ENCODE measurements at places on chromosomes 2 and 18.

GRCh38 chr2:144937910-144938709 is 418.2 kb upstream of the ZEB2 start:
- peak; percentile 2 for DNase-seq

DNA sequence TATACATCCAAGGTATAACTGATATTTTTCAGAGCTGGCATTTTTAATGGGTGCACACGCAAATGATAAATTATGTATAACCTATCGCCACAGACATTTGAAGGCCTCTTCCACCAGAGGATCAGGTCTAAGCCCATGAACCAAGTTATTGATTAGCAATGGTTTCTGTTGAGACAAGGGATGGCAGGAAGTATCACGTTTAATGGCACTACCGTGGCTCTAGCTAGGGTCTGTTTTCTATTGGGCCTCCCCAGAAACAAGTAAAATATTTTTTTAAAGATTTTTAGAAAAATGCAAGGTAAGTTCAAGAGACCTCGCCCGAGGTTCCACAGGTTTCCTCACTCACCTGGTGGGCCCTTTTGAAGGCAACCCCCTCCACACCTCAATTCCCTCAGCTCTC is 667 bp downstream of the GFPT1 start:
- peak; percentile 9 for DNase-seq

DNA sequence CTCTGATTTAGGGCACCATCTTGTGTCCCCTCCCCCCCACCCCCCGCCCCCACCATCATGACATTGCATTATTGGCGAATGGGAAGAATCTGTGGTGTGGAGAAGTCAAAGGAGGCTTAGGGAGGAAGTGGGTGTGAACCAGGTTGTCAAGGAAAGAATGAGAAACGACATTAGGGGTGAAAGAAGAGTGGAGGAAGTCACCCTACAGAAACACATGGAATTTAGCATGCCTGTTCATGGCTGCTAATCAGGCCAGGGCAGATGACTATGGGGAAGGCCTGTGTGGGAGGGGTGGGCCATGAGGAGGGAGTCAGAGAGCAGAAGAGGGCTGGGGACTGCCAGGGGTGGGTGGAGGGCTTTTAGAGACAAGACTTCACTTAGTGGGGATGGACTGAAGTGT is 81.6 kb downstream of the AOX1 start:
- no peak for DNase-seq

GRCh38 chr2:145206496-145207281 is 686.8 kb upstream of the ZEB2 start:
- no peak for DNase-seq

GRCh38 chr2:237896507-237896892 is 37.1 kb downstream of the RAMP1 start:
- DNase-seq, result no peak

- DNase-seq, result no peak
Measured at GRCh38 chr18:72637299-72637698, 93.2 kb upstream of the CBLN2 start.

DNA sequence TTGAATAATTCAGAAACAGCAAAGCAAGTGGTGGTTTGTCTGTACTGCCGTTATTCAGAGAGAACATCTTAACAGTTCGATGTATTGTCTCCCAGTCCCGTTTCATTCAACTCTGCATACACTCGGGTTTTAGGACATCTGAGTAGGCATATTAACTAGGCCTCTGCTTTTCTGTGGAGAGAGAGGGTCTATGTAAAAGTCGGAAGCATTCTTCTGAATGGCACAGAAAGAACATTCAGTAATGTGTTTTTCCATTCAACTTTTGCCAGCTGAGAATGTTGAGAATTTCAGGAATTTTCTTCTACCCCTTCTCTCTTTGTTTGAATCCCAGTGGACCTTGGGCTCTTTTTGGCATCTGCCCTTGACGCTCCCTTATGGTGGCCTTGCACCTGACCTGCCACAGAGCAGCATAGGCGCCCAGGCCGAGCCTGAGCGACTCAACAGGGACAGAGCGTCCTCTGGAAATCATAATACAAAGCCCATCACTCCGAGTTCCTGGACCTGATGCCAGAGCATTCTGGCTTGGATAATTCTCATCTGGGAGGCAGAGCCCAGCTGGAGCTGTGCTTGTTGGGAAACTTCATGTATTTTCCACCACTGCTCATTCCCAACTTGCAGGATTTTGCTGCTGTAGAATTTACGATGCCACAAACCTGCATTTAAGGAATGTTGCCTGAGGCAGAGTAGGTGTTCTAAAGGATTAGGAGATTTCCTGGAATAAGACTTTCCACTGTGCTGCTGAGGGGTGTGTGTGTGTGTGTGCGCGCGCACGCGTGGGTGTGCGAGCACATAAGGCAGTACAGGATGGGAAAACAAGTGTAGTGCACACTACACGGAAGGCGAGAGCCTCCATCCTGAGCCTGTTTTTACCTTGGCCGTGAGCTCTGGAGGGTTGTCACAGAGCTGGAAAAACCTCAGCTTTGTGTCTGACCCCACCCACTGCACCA is 77.2 kb upstream of the TXNDC2 start:
- peak; percentile 17 for DNase-seq

DNA sequence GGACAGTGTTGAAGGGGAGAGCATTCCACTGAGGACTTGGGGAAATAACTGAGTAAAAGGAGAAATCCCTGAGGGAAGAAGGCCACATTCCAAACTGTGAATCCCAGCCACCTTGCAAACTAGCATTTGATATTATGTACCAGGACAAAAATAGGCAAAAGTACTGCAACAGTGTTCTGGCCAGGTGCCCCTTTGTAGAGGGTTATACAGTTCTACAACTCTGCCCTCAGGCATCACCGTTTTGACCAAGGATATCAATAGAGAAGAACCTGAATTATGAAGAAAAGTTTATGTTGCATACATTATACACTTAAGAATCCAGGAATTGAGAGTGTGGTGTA is 20.6 kb upstream of the CAVIN2 start:
- DNase-seq, result no peak

GRCh38 chr2:231299267-231299666 is 96.2 kb upstream of the B3GNT7 start:
- DNase-seq, result no peak

GRCh38 chr18:22324191-22325131 is 93.3 kb downstream of the CTAGE1 start:
- DNase-seq, result no peak

DNA sequence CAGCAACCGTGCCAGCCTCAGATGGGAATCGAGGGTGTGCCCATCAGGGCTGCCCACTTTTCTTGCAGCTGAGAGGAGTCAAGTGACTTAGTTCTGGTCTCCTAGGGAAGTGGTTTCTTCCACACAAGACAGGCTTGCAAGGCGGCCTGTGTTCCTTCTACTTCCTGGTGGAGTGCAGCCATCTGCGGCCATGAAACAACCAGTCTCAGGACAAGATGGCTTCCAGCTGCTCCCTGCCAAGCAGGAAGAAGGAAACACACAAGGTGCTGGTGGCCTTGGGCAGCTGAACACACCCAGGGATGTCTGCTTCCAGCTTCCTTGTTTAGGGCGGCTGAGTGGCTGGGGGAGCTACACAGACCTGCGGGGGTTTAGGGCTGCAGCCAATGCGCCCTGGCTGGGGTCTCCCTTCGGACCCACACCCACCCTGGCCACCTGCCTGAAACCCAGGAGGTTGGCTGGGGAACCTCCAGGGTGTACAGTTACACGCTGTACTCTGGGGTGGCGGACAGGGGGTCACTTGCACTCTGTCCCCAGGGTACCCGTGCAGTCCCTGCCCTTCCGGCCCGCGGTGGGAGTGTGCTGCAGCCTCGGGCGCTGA is 34.7 kb downstream of the PTPN18 start:
- DNase-seq, result peak; percentile 31

DNA sequence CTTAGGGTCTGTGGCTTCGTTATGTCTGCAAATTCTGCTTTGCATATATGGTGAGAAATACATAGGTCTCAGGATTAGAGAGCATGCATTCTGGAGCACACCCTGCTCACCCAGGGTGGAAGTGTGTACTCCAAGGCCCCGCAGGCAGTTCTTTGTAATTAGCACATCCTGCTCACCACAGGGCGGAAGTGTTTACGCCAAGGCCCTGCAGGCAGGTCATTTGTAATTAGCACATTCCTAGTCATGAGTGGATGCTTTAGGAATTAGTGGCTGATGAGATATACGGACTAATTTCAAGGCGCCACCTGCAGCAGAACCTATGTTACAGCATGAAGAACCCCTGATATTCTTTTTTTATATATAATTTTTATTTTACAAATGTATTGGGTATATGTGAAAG is 4.2 kb downstream of the ALLC start:
- no peak for DNase-seq

DNA sequence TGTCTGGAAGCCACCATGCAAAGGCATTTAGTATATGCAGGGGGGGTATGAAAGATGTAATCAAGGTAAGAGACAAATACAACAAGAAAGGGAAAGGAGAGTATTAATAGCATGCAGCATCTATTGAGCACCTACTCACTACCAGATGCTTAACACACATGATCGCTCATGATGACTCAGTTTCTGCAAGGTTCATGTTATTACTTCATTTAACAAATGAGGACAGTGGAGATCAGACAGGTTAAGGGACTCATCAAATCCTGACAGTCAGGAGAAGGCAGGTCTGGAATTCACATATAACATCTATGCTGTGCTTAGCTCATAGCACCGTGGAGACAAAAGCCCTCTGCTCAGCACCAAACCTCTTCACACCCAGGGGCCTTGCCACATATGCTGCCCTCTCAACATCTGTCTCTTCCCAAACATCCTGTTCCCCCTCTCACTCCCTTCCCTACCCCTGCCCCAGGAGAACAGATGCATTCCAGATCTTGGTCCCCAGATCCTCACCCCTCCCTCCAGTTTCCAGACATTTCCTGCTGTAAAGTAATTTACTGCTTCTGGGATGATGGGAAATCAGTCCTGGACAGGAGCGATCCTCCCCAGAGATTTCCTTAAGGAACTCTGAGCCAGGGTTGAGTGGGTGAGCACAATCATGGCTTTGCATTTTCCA is 155.3 kb downstream of the ANTXR1 start:
- no peak for DNase-seq

DNA sequence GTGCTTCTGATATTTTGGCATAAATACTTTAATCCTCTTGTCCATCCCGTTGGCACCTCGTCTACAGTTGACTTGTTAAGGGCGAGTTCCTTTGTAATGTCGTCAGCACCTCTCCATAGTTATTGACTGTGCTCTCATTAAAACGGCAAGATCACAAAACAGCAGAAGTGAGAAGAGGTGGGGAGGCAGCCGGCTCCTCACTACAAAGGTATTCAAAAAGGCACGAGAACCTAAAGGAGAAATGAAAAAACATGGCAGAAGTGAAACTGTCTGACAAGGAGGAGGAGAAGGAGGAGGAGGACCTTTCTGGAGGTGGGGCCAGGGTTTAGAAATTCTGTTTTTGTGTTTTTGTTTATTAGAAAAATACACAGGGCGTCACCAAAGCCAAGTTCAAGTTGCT is 235.6 kb downstream of the BCL11A start:
- no peak for DNase-seq

GRCh38 chr2:121189011-121189410 is 96.0 kb downstream of the TFCP2L1 start:
- DNase-seq, result no peak

DNA sequence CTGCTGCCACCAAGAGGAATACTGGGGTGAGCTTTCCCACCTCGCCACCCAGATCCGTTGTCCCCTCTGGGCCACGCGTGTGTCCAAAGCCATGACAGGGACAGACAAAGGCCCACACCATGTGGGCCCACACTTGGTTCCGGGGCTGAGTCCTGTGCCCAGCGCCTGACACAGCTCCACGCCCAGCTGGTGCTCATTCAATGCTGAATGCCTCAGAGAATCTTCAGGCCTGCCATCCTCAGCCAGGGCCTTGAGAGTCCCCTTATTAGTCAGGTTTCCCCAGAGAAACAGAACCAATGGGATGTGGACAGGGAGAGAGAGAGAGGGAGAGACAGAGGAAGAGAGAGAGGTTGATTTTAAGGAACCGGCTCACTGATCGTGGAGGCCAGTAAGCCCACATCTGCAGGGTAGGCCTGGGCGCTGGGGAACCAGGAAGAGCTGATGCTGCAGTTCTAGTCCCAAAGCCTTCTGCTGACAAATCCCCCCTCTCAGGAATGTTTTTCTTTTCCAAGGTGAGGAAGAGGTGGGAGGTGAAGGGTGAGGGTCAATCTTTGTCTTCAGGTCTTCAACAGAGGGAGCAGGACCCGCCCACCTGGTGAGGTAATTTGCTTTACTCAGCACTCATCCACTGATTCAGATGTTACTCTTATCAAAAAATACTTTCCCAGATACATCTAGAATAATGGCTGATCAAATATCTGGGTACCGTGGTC is 10.2 kb upstream of the SPATA3 start:
- no peak for DNase-seq

DNA sequence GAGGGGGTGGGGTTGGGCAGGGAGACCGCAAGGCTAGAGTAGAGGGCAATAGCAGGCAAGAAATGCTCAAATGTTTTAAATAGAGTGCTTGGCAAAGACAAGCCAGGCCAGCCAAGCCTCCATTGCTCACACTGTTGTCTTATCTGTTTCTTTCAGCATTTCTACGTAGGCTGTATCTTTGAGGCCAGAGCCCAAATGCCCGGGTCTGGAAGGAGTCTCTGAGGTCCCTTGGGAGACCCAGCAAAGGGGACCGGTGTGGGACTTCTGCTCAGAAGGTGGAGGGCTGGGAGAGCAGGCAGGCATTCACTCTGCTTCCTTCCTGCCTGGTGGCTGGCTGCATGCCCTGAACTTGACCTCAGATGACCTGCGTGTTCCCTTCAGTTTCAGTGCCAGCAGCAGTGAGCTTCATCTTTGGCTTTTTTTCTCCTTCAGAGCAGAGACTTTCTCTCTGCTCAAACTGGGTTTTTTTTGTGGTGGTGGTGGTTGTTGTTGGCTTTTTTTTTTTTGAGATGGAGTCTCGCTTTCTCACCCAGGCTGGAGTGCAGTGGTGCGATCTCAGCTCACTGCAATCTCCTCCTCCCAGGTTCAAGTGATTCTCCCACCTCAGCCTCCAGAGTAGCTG is 13.7 kb upstream of the TET3 start:
- peak; percentile 64 for DNase-seq

- DNase-seq, result no peak
Measured at GRCh38 chr2:168326572-168326971, 79.2 kb upstream of the STK39 start.

- no peak for DNase-seq
Measured at GRCh38 chr2:240198226-240198625, 57.8 kb upstream of the OTOS start.

GRCh38 chr2:64923385-64923710 is 65.9 kb upstream of the SLC1A4 start:
- peak; percentile 40 for DNase-seq

GRCh38 chr18:28127228-28127627 is 49.7 kb downstream of the CDH2 start:
- DNase-seq, result no peak

- no peak for DNase-seq
Measured at GRCh38 chr2:215553946-215554345, 118.1 kb upstream of the FN1 start.

DNA sequence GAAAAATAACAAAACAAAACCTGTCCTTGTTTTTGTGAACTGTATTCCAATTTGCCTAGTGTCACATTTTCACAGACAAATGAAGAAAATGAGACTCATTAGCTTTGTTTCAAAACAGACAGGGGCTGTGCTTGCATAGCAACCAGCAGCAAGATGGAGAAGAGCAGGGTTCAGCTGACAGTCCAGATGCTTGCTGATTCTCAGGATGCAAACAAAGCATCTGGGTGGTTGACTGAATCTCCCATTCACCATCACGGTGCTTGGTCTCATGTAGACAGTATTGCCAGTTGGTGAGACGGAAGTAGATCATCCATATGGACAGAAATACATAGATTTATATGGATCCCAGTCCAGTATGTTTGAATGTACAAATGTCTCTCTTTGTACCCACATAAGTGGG is 326.8 kb downstream of the CCDC85A start:
- DNase-seq, result no peak

All from G401 (cell line).